ENCODE measurements at places on chromosomes 3 and 15.

DNA sequence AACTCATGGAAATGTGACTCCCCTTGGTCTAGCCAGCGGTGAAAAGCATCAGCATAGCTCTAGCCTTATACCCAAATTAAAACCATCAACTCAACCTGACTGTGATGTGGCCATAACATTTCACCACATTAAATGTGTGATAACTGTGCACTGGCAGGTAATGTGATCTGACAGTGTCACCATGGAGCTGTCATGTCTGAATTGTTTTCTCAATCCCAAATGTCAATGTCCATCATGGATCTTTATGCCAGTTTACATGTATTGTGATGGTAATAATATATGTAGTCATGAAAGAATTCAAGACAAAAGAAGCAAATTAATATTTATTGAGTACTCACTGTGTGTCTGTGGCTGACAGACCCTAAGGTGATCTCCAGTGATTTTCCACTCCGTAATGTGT lies 213.4 kb upstream of the EOMES start:
- DNase-seq = no peak

DNA sequence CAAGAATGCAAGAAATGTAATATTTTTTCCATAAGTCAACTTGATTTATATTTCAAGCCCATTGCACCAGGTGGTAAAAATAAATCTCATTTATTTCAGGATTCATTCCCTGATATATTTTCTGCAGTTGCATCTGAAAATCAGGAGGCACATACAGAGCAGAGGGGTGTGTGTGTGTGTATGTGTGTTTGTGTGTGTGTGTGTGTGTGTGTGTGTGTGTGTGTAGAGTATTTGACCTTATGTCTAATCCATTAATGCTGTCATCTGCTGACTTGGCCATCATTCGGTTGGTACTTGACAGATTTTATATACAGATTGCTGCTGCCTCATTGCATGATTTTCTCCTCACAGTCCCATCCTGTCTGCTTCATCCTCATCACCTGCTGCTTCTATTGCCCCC lies 118.5 kb downstream of the SERPINI1 start:
- DNase-seq = no peak

DNA sequence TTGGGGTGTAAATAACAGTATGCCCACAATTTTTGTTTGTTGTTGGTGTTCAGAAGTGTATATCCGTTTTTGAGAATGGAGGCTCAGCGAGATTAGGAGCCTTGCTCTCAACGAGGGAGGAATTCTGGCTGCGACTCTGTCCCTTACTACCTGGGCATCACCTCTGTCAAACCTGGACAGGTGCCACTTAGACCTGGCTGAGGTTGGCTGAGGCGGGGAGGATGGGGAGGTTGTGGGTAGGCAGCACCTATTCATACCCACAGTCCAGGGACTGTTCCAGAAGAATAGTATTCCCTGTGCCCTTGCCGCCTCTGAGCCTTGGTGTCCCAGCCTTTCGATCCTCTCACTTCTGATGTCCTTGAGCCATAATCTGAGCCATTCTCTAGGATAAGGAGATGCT lies 99.9 kb downstream of the LINGO1 start:
- DNase-seq = no peak

DNA sequence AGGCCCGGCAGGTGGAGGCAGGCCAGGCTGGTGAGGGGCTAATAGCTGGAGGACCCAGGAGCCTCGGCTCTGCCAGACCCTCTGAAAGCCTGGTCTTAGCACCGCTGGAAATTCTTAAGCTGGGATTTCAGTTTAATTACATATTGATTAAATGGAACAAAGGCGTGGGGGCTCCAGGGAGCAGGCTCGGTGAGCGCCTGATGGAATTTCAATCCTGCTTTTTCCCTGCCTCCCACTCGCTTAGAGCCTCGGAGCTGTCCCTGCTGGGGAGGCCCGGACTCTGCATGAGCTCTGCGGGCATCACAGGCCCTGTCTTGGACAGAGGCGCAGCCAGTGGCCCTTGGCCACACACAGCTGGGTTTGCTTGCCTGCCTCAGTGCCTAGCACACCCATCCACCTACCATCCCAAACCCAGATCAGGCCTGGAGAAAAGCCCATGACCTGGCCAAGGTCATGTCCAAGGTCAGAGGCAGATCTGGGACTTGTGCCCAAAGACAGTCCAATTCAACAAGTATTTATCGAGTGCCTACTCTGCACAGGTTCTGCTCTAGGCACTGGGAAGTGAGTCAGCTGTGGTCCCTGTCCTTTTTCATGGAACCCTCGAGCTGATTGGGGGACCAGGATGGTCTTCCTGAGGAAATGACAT lies 40.6 kb downstream of the LINGO1 start:
- DNase-seq = no peak

DNA sequence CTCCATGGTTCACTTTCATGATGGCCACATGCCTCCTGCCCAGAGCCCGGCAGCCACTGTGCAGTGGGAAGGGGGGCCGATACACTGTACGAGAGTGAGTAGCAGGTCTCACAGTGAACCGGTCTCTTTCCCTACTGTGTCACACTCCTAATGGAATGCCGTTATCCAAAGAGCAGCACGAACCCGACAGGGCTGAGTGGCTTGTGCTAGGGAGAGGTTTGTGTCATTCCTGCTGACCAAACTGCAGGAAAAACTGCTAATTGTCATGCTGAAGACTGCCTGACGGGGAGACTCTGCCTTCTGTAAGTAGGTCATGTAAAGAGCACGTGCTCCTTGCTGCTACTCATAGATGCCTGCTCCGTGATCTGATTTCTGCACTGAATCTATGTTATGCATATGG lies 105.1 kb downstream of the ARPP21 start:
- no peak for DNase-seq
